ENCODE measurements at places on chromosomes 5 and 9.
A peak's percentile ranks its signal among the peaks of the same experiment; 100 is the strongest.

DNA sequence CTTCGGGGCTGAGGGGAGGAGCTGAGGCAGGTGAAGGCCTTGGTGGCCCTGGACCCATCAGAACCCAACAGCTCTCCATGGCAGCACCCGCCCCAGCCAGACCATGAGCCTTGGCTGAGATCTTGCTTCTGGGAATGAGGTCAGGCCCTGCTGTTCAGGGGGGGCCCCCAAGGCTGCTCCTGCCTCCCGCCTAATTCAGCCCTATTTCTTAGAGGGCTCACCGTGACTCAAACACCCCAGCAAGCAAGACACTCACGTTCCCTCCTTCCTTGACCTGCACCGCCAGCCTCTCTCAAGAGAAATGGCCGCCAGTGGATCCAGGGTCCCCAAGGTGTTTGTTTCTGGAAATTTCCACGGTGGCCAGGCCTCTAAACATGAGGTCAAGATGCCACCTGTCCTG, 61.4 kb upstream of the PPP1R26 start:
- DNase-seq, result no peak

DNA sequence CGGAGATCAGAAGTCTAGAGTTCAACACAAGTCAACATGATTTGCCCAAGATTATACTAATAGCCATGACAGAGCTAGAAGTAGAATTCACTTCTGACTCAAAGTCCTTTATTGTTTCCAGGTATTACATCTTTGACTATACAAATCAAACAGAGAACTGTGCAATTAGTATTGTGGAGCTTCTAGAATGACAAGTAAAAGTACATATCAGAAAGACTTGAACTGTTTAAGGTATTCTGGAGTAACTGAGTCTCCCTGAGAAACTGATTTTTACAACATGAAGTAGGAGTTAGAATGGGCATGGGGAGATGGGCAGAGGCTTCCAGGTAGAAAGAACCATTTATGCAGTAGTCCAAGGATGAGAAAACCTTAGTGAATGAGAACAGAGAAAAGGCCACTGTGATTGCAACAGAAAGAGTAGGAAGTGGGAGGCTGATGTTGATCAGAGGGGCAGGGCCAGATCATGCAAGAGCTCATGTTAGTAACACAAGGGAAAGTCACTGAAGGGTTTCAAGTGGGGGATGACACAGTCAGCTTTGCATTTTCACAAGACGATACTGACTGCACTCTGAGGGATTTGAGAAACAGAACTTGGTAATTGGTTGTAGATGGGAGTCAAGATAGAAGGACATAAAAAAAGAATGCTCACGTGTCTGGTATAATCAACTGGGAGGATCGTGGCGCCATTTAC, 280.7 kb downstream of the RFX3 start:
- DNase-seq, result no peak

DNA sequence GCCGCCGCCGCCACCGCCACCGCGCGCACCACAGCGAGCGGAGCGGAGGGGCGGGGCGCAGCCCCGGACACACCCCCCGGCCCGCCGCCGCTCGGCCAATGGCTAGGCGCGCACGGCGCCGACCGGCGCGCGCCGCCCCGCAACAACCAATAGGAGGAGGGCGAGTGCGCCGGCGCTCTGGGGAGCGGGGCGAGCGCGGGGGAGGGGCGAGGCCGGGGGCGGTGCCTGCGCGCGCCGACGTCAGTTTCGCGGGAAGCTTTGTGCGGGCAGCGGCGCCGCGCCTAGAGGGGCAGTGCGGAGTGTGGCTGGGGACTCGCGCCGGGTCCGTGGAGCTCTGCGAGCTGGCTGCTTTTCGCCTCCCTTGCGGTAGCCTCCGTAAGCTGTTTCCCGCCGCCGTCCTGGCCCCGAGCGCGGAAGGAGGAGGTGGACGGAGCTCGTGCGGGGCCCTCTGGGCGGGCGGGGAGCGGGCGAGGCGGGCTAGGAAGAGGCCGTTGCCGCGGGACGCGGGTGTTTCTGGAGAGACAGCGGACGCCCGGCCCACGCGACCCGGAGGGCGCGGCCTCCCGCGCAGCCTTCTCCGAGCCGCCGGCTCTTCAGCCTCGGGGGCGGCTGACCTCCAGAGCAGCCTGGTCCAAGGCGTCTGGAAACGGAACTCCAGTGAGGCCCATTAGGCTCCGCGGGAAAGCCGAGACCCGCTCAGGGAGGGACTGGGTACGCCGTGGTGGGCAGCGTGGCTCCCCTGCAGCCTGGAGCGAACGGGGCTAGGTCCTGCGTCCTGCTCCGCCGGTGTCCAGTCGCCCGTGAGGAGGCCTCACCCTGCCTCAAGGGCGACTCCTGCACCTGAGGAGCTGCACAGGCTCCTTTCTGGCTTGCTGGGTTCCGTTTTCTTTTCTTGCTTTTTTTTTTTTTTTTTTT, at the start of gene ZMYND19:
Gene ZMYND19, minus strand, starts transcription at position 44 of the 915 bp plus-strand sequence. CDS start 249 bp downstream, outside the sequence.
- peak; percentile 42 for DNase-seq

GRCh38 chr5:179734536-179735164, 2.0 kb downstream of the MAML1 start:
- no peak for DNase-seq

DNA sequence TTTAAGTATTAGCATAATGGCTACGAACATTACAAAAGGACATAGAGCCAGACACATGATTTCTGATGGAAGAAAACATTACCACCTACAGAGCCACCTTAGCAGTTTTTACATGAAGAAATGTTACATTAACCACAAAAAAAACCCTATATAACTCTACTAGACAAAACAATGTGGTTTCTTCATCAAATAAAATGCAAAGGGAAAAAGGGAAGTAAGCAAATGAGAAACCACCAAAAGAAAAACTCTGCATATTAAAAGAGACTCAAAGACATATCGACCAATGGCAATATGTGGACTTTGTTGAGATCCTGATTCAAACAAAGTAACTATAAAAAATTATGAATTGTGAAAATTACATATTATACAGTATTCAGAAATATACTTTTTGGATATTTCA, 132.7 kb downstream of the TSSK1B start:
- DNase-seq, result no peak

- no peak for DNase-seq
Measured at GRCh38 chr5:13830536-13830935, 114.0 kb downstream of the DNAH5 start.

- DNase-seq, result no peak
Measured at GRCh38 chr5:154315196-154315595, 124.7 kb downstream of the GALNT10 start.

GRCh38 chr9:114235033-114235661, 79.8 kb downstream of the COL27A1 start:
- DNase-seq, result no peak

DNA sequence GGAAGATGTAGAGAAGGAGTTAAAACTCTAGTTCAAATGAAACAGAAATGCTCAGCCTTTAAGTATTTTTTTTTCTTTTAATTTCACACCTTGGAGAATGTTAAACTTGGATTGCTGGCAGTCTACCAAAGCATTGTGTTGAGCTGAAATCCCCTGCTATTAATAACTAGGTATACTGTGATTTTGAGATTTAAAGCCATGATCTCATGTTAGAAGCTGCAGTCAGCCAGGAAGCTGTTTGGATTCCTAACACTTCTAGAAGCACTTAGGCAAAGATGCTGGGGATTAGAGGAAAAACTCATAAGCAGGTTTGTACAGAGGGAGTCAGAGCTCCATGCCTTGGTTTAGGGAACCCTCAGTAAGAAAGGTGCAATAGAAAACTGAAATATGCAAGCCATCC, 141.4 kb downstream of the KIF4B start:
- DNase-seq, result no peak

- no peak for DNase-seq
Measured at GRCh38 chr5:137037848-137038247, 461.3 kb downstream of the SPOCK1 start.

- DNase-seq, result peak; percentile 55
Measured at GRCh38 chr9:38066197-38066913, 2.7 kb downstream of the SHB start.

DNA sequence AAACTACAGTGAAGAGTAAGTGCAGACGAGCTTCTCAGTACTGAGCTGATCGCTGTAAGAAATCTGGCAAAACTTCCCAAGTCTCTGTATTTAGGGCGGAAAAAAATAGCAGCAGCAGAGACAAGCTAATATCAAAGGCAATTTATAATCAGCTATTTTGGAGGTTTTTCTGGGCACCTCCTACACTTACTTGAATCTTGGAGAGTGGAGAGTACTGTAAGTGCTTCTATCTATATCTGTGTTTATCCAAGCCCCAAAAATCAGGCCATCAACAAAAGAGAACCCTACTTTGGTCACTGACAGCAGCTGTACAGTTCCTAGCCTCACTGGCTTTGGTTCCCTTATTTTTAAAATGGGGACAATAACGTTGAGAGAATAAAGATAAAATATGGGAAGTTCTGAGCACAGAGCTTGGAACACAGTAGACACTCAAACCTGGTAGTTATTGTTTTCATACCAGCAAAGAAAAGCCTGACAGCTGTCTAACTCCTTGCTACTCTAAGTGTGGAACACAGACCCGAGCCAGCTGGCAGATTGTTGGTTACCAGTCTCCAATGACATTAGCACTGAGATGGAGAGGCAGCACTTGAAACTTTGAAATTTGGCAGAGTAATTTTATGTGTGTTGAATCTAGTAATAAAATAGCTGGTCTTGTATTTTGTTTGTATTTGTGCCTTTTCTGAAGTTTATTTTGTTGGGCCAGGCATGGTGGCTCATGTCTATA, 96.0 kb upstream of the SLC28A3 start:
- DNase-seq, result no peak

DNA sequence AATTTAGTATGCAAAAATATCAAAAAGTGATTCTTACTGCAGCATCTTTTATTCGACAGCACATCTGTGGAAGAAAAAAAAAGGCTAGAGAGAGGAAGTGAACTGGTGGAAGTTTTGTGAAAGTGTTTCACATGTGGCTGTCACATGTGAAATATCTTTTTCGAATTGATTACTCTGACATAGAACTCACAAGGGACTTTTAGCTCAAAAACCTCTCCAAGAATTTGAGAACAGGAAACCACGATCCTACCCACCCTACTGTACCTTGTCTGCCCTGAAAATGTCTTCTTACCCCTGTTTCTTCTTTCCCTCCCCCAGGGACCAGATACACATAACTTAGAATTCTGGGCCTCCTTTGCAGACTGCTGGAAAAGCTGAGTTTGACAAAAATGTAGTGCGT, 106.5 kb upstream of the PRRC1 start:
- DNase-seq, result no peak

DNA sequence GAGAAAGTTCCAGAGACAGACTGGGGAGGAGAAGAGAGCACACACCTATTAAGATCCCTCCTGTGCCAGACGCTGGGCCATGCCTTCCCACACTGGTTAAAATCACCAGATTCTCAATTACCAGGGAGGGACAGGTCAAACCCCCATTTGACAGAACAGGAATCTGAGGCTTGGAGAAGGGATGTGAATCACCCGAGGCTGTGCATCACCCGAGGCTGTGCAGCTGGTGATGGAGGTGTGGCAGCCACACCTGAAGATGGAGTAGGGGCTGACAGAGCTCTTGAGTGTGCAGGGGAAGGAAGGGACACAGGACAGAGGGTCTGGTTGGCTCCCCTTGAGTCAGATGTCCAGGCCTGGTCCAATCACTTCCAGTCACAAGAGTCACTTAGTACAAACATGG, 70.6 kb downstream of the LMX1B start:
- no peak for DNase-seq

- DNase-seq, result no peak
Measured at GRCh38 chr5:115577329-115577728, 24.9 kb downstream of the TICAM2 start.

DNA sequence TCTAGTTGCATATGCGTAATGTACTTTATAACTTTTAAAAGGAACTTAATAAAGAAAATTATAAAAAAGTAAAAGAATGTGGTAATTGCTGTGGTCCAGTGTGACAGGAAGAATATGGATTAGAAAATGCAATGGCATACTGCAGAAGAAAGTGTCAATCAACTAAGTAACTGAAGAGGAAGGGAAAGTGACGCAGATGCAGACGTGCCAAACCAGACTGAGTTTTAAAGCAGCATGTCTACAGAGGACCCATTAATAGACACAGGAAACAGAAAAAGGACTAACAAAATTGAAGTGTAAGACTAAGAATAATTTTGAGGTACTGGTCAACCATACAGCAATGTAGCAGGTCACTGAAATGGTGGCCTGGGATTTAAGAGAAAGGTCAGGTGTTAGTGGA, 73.3 kb downstream of the DPYSL3 start:
- DNase-seq, result no peak

- no peak for DNase-seq
Measured at GRCh38 chr5:81397176-81397575, 3.2 kb upstream of the ACOT12 start.

- DNase-seq, result no peak
Measured at GRCh38 chr5:93874080-93874479, 132.7 kb upstream of the POU5F2 start.

DNA sequence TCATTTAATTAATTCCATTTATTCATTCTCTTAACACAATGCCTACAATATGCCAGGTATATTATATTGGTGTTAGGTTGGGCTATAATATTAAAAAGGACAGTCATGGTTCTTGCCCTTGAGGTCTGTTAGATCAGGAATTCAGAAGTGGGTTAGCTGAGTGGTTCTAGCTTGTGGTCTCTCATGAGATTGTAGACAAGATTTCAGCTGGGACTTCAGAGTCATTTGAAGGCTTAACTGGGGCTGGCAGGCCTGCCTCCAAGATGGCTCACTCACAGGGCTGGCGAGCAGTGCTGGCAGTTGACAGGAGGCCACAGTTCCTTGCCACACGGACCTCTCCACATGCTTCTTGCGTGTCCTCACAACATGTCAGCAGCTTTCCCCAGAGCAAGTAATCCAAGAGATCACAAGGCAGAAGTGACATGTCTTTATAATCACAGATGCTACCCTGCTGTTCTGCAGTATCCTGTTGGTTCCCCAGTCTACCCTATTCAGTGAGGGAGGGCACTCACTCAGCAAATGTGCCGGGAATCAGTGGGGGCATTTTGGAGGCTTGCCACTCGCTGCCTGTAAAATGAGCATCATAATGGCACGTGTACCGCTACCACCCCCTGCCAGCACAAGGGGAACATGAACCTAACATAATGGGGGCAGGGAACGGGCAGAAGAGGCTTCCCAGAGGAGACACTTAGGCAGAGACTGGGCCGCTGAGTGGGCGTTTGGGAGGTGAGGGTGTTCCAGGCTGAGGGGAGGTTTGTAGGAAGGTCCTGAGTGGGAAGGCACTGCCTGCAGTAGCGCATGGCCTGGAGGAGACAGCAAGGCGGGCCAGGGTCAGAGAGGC, 70.0 kb downstream of the EXOSC2 start:
- DNase-seq, result no peak

GRCh38 chr9:15372455-15372854, 50.2 kb upstream of the SNAPC3 start:
- DNase-seq, result no peak

GRCh38 chr9:82895822-82896110, 167.2 kb downstream of the RASEF start:
- DNase-seq, result peak; percentile 63

DNA sequence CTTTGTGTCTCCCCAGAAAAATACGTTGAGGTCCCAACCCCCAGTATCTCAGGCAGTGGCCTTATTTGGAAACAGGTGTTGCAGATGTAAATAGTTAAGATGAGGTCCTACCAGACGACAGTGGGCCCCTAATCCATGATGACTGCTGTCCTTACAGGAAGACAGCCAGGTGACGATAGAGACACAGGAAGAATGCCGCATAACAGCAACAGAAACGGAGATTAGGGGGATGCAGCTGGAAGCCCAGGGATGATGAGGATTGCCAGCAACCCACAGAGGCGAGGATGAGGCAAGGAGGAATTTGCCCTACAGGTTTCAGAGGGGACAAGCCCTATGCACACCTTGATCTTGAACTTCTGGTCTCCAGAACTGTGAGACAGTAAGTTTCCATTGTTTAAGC, 46.5 kb downstream of the ROPN1L start:
- no peak for DNase-seq

- no peak for DNase-seq
Measured at GRCh38 chr9:91824601-91825305, 125.3 kb downstream of the ROR2 start.

Data from DMS79 (cell line).